ENCODE measurements at places on chromosomes 11 and 22. TPM values are rescaled to one million over a fixed set of nuclear protein-coding genes. Genes with fewer than 3 reads are reported as not detected.

DNA sequence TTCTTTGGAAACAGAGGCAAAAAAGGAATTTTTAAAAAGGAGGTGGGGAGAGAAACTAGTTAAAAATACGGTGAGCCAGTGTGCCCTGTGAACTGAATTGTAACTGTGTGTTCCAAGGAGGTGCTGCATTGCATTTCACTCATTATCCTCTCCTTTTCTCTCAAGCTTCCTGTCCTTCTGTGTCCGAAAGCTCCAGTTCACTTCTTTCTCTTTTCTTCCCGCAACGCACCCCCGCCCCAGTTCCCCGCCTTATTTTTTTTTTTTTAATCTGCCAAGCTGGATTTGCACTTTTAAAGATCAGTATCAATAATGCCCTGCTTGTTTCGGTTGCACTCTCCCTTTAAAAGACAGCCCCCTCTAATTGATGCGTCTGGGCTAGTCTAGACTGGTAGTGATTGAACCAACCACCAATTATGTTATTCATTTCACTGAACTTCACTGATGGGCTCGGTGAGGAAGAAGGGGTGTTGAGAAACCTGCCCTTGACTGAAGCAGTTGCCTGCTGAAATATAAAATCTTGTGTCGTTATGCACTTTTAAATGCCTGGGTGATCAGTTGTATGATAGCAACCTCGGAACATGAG is 18.5 kb downstream of the BLID start:
- no peak overlapping the region for H3K4me3 ChIP-seq
- H3K27ac ChIP-seq: no peak overlapping the region
- H3K36me3 ChIP-seq: no peaks in the 10 kb centered on the region

- peaks cover 1% of the 10 kb centered on the region for H3K27me3 ChIP-seq
- H3K4me3 ChIP-seq: no peak overlapping the region
- no peaks in the 10 kb centered on the region for H3K4me1 ChIP-seq
- H3K27ac ChIP-seq: no peak overlapping the region
- no peak for DNase-seq
- no peaks in the 10 kb centered on the region for H3K36me3 ChIP-seq
Observed at GRCh38 chr22:30731658-30732057, 37.0 kb downstream of the OSBP2 start.

Gene LRRC32
- not detected for polyA plus RNA-seq

DNA sequence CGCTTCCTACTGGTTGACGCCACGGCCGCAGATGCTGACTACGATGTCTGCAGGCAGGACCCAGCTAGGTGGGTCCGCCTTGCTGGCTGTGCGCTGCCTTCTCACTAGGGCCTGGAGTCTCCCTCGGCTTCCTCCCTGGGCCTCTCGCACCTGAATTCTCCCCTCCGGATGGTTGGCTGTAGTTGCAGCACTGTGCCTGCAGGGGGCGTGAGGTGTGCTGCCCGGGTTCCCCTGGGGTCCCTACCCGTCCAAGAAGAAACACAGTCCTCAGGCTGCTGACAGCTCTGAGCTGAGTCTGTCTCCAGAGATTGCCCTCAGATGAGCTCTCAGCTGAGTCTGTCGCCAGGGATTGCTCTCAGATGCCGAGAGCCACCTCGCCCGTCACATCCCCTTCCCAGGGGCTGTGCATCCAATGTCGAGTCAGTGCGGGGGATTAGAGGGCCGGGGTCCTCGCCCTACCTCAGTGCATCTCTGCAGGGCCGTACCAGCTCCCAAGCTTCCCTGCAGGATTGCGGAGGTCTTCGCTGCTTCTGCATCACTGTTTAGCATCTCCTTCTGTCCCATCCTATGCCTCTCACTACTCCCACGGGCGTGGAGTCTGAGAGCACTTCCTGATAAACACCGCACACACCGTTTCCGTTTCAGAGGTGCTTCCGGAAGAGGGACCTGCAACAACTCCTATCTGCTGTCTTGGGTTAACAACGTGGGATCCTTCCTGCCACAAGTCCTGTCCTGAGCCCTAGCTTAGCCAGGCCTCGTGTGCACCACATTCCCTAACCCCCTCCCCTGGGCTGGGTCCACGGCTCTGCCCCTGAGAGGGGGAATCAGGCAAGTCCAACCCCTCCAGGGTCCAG is 196.9 kb downstream of the CSNK2A3 start:
- no peak overlapping the region for H3K4me3 ChIP-seq
- DNase-seq: no peak
- H3K36me3 ChIP-seq: no peaks in the 10 kb centered on the region
- H3K27me3 ChIP-seq: peaks cover 6% of the 10 kb centered on the region
- no peak overlapping the region for H3K27ac ChIP-seq

DNA sequence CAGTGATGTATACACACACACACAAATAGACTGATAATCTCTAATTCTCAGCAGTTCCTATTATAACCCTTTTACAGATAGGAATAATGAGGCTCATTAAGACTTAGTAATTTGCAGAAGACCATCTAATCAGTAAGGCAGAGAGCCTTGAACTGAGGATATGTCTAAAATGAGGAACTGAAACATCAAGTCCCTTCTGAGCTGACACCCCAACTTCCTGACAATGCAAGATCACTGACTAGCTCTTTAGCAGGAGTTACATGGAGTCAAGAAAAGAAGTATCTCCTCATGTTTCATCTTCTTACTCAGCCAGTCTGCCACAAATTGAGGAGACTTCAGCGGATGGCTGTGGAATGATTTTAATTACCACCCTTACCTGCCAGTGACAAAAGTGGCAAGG is 193.0 kb downstream of the MSANTD4 start:
- no peaks in the 10 kb centered on the region for H3K36me3 ChIP-seq
- H3K27me3 ChIP-seq: peaks cover 2% of the 10 kb centered on the region
- H3K4me3 ChIP-seq: no peak overlapping the region
- no peak for DNase-seq

DNA sequence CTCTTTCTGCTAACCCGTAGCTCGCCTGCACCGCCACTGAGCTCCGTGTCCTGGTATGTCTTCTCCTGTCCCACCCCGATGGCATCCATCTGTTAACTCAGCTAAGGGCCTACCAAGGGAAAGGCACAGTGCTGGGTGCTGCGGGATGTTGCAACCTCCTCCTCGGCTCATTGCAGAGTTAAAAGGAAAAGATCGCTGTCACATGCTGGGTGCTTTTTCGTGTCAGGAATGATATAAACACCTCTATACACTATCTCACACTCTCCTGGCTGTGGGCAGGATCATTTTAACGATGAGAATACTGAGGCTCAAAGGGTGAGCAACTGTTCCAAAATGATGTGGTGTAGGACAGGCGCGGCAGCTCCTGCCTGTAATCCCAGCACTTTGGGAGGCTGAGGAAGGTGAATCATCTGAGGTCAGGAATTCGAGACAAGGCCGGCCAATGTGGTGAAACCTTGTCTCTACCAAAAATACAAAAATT is 10.1 kb downstream of the TXN2 start:
- no peak for DNase-seq
- H3K36me3 ChIP-seq: peaks cover 32% of the 10 kb centered on the region
- no peak overlapping the region for H3K4me3 ChIP-seq
- no peaks in the 10 kb centered on the region for H3K27me3 ChIP-seq
- peaks cover 21% of the 10 kb centered on the region for H3K4me1 ChIP-seq
- no peak overlapping the region for H3K27ac ChIP-seq

DNA sequence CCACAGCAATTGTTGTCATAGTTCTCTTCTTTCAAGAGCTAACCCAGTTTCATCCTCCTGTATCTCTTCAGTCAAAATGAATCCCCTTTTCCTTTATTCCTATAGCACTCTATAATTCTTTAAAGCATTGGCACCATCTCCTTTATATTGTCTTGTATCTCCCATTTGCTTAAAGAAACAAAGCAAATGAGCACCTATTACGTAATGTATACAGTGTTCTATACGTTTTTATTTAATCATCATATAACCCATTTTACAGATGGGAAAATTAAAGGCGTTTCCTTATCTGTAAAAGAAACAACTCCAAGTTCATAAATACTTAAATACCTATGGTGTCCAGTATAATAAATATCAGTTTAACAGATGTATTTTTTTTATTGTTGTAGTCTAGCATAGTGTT is 6.4 kb upstream of the REXO2 start:
- no peak overlapping the region for H3K4me3 ChIP-seq
- no peak overlapping the region for H3K27ac ChIP-seq
- DNase-seq: no peak
- no peaks in the 10 kb centered on the region for H3K27me3 ChIP-seq
- H3K4me1 ChIP-seq: no peaks in the 10 kb centered on the region

Gene GGT5
- polyA plus RNA-seq: not detected

GRCh38 chr22:40175611-40176244 is 2.0 kb upstream of the TNRC6B start:
- H3K27ac ChIP-seq: no peak overlapping the region
- H3K4me1 ChIP-seq: peaks cover 53% of the 10 kb centered on the region
- H3K4me3 ChIP-seq: peak overlapping the region; percentile 45
- no peak for DNase-seq

DNA sequence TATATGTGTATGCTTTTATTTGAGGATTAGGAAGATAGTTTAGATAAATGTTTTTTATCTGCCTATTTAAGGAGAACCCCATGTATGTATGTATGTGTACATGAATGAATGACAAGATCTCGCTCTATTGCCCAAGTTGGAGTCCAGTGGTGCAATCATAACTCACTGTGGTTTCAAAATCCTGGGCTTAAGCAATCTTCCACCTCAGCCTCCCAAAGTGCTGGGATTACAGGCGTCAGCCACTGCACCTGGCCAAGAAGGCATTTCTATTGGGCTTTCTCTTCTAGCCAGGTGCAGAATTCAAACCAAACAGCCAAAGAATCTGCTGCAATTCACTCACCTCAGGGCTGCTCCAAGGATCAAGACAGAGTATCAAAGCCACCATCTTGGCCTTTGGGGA is 25.5 kb upstream of the DGKZ start:
- peaks cover 10% of the 10 kb centered on the region for H3K4me1 ChIP-seq
- no peaks in the 10 kb centered on the region for H3K36me3 ChIP-seq
- no peak overlapping the region for H3K27ac ChIP-seq
- DNase-seq: no peak
